ENCODE measurements at places on chromosomes 7 and 10.

DNA sequence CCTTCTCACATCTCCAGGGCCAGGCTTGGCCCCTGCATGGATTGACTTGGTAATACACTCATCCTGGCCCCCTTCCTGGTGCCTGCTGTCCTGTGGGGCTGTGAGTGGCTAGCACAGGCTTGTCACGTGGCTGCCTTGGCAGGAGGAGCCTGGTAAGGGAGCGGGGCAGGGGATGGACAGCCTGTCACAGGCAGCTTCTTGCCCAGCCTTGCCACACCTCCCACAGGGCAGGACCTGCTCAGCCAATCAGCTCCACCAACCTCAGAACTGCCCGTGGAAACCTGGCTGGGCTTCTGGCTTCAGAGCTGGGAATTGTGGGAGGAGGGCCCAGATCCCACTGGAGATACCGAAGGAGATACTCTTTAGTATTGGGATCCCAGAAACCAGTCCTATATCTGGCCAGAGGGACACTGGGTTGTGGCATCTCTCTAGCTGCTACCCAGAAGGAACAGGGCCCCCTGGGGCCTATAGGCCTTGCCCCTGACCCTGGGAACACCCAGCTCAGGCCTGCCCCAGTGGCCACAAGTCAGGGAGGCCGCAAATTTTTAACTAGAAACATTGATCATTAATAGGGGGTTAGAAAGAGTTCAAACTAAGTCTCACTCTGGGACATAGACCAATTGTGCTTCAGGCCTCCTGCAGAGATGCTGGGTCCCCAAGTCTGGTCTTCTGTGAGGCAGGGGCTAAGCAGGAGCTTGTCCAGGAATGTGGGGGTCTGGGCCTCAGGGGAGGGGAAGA is at the start of gene HOGA1:
Gene HOGA1, plus strand, starts transcription at position 330 of the 738 bp plus-strand sequence. Its CDS starts 315 bp downstream, at position 645.
- peak; percentile 67 for DNase-seq

- no peak for DNase-seq
Observed at GRCh38 chr7:107856806-107857540, 34.0 kb upstream of the DLD start.

DNA sequence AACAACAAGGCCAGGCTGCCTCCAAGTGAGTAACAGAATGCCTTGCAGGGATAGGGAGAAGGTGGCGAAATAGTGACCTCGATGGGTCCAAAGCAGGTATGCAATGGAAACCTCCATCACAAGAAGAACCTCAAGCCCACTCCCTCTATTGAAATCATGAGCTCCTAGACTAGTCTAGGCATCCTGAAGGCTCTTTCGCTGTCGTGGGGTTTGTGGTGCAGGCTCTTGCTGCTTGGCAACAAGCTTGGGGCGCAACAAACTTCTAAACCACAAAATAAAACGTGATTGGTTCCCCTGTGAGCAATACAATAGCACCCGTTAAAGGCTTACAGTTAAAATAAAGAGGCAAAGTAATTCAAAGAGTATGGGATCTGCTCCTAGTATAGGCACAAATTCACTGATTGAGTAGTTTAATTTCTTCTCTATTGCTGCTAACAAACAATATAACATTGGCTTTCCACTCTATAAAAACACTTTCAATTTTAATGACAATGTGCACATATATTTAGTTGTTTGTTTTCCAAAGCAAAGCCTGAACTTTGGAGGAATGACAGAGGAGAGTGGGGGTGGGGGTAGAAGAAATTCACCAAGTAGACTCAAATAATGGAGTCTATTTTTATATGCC is 64.1 kb downstream of the C10orf67 start:
- DNase-seq, result no peak

DNA sequence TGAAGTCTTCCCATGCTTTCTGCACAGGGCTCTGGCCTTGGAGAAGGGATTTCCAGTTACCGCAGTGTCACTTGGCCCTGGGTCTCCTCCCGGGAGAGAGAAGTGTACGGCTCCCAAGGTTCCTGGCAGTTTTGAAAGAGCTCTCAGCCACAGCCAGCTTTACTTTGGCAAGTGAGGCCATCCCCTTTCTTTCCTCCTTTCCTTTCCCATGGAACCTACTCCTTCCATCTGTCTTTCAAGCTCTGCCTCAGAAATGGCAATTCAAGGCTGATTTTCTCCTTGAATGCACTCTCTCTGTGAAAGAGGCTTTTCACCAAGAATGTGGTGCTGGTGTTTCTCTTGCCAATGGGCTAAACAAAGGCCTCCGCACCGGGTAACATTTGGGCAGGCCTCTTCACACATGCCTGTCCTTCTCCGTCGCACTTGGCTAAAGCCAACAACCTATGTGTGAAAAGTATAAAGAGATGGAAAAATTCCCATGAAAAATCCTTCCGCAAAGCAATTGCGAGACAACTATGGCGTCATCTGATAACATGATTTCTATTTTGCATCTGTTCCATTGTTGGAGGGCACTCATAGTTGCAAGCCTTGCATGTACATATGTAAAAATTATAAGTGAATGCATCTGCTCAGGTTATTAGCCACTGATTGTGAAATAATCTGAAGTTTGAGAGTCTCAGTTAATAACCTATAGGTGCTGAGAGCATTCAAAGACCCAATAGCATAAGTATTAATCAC is 125.4 kb downstream of the PFKFB3 start:
- no peak for DNase-seq

GRCh38 chr7:129231666-129232065 is 6.8 kb downstream of the AHCYL2 start:
- no peak for DNase-seq

- no peak for DNase-seq
Observed at GRCh38 chr7:137891016-137891655, 44.4 kb upstream of the DGKI start.

DNA sequence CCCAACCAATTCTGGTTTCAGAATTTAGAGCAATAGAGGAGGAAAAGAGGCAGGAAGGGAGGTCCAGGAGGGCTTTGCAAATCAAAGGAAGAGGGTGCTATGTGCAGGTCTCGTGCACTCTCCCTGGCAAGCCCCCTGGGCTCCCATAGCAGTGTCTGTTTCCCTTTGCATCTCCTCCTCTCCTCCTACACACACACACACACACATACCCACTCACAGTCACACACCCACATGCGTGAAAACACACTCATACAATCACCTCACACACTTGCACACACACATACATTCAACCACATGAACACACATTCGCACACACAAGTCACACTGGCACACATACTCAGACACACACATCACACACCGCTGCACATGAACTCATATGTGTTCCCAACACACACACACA is 105.3 kb downstream of the OAT start:
- no peak for DNase-seq

- no peak for DNase-seq
Observed at GRCh38 chr10:75378379-75378778, 23.2 kb downstream of the ZNF503 start.

GRCh38 chr10:46992803-46993561 is 81.8 kb downstream of the PTPN20 start:
- peak; percentile 33 for DNase-seq

DNA sequence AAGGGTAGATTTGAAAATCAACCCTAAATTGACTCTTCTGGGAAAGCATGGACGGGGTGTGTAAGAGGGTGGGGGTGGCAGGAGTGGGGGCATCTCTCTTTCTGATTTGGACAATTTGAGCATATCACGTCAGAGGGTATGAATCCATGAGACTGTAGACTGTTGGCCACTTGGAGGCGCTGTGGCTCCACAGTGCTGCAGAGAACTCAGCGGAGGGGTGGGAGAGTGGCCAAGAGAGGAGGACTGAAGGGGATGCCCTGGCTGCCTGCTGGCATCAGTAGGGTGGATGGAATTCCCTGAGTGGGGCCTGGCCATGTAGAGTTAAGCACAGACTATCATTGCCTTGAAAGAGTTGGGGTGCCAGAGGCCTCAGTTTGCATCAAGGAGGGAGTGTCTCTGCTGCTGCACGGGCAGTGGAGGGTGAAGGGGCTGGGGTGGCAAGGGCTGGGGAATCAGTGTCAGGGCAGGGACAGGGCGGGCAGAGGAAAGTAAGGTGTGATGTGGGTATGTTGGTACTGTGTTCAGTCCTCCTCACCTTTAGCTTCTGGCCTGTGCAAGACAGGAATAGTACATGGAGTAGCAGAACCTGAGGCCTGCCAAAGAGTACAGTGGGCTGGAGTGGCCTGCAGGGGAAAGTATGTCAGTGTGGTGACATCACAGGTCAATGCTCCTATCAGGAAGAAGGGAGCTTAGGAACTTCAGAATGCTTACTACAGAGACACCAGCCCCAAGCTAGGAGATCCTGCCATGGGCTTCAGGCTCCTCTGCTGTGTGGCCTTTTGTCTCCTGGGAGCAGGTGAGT is 133.5 kb upstream of the PRSS58 start:
- peak; percentile 16 for DNase-seq

DNA sequence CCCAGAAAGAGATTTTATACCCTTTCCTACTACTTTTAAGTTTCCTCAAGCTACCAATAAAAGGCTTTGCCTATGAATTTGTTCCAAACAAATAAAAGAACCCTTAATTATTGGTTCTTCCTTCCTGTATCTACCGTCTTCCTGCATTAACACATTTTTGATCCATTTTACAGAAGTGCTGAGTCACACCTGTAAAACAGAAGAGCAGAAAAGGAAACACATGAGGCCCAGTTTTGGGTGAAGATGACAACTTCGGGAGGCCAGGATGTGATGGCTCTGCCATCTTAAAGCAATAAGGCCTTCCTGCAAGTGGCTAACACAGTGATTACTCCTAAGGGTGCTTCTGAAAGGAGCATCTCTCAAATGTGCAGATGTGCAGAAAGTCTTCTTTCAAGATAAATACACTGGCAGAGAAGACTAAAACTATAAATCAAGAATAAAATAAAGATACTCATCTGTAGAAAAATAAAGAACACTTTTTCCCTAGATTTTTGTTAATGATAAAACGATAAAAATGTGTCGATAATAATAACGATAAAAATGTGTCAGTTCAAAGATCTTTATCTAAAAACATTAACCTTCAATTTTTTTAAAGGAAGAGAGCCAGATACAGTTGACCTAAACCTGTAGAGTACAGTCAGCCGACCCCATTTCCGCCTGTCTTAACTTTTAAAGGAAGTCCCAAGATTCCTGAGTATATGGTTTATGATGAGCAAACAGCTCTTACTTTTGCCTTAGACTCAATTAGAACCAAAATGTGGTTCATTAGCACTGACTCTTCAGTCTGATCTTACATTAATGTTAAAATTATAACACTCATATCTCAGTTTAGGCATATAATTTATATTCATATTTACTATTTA is 108.6 kb downstream of the UBE2H start:
- no peak for DNase-seq

DNA sequence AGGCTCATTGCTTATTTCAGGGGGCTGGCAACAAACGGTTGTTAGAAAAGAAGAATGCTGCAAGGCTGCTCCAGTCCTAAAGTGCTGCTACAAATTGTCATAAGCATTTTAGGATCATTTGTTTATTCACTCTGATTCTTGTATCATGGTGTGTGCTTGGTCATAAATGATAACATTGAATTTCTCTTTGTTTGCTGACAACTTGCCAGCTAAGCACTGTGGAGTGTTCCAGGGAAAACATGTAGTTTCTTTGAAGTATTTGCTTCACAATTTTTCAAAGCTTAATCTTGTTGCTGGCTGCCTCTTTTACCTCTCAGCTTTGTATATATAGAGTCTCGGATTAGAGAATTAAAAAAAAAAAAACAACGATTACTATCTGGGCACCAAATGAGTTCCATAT is 263.0 kb downstream of the PHF14 start:
- no peak for DNase-seq

- no peak for DNase-seq
Observed at GRCh38 chr10:78959217-78959923, 109.4 kb upstream of the ZMIZ1 start.

- DNase-seq, result no peak
Observed at GRCh38 chr10:96244354-96244753, 27.0 kb downstream of the BLNK start.

DNA sequence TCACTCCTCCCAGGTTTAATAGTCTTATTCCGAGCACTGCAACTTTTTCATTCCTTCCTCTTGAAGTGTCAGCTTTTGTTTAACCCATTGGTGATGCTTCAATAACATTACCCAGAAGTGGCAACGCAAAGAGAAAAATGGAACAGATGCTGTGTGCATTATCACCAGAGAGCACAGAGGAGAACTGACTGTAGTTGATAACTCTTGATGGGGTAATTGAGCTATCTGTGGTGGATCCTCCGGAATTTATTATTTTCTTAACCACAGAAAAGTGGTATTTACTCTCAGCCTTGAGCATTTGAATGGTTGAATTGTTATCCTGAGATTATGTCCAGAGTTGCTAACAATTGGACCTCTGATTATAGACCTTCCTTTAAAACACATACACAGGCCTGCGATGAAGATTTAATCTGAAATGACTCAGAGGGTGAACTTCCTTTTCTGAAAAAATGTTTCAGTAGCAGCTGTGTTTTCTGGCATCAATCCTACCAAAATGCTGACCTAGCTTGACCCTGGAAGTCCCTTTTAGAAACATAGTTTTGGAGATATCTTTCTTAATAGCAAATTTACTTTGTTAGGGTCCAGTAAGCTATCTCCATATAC is 1584.4 kb upstream of the LRRTM3 start:
- peak; percentile 50 for DNase-seq

GRCh38 chr7:152704796-152705384 is 28.9 kb upstream of the XRCC2 start:
- no peak for DNase-seq

GRCh38 chr7:36021917-36022550 is 131.0 kb upstream of the EEPD1 start:
- no peak for DNase-seq

GRCh38 chr7:1121476-1121875 is 33.6 kb downstream of the GPER1 start:
- no peak for DNase-seq

DNA sequence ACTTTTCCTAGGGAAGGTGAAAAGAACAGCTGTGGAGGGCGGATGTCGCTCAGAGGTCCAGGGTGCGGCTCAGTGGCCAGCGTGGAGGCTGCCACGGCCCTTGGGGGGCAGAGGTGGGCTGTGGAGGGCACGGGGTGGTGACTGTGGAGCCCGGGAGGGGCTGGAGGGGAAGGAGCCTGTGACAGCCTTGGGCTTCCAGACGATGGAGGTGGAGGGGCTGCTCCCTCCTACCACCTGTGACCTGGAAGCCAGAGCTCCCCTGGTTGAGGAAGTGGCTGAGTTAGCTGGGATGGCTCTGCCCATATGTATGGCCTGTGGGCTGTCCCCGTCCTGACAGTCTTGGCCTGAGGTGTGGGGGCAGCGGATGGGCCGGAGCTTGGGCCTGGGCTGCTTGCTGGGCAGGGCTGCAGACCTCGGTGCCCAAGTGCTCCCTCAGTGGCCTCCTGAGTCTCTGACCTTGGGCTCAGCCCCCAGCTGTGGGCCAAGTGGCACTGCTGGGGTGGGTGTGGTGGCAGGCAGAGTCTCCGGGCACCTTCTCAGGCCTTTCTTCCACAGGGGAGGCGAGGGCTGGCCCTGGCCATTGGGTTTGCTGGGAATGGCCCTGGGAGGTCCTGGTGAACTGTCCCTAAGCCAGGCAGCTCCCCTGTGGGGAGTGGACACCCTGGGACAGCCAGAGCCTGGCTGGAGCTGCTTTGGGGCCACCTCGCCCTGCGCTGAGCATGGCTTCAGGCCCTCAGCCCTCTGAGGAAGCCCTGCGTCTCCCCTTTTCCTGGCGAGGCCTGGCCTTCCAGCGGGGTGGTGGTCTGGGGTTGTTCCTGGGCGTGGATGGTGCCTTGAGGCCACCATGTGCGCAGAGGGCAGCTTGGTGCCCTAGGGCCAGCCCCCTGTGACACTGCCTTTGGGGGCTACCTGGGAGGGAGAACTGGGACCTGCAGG is 3.9 kb downstream of the BRI3 start:
- no peak for DNase-seq

- no peak for DNase-seq
Observed at GRCh38 chr7:147096629-147097028, 980.0 kb downstream of the CNTNAP2 start.
